ENCODE measurements at places on chromosomes 13 and 19.

DNA sequence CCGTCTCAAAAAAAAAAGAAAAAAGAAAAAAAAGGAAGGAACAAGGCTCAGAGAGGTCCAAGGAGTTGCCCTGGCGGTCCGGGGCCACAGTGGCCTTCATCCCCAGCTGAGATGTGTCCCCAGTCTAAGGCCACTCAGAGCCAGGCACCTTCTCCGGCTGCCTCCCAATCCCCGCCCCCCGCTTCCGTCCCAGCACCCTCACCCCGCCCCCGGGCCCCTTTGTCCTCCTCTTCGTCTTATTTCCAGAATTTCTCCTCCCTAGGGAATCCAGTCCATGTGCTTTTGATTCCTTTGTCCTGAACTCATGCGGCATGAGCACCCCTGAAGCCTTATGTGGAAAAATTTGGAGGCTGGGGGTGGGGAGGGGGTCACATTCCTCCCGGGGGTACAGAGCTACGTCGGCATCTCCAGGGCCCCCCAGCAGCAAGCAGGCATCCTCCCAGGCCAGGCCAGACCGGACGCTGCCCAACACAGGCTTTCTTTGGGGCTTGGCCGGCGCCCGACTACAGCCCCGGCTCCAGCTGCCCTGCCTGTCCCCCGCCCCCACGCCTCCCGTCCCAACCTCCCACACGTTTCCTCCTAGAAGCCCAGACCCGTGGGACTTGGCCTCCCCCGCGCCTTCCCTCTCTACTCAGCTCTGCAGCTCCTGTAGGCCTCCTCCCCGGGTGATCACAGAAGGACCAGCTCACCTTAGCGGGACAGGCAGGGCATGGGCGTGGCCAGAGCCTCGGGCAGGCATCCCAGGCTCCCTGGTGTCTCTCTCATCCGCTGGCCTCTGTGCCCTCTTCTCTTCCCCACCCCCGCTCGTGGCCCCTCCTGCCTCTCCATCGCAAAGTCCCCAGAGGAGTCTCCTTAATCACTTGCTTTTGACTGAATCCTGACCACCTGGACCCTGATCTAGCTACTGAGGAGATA, 17.8 kb upstream of the ADGRE5 start:
- DNase-seq = no peak

DNA sequence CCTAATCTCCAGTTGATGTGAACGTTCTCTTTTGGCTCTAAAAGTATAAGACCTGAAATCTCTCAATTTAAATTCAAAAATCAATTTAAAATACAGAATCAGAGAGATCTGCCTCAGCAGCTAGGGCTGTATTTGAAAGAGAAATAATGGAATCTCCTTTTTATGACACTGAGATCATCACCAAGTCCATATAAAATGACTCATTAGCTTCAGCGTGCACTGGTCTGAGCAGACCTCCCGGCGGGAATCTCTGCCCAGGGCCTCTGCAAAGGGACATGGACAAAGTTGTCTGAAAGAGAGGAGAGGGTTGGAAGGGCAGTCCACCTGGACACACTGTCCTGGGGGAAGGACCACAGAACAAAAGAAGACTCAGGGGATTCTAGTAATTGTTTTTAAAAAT, 855.6 kb downstream of the EFNB2 start:
- no peak for DNase-seq

DNA sequence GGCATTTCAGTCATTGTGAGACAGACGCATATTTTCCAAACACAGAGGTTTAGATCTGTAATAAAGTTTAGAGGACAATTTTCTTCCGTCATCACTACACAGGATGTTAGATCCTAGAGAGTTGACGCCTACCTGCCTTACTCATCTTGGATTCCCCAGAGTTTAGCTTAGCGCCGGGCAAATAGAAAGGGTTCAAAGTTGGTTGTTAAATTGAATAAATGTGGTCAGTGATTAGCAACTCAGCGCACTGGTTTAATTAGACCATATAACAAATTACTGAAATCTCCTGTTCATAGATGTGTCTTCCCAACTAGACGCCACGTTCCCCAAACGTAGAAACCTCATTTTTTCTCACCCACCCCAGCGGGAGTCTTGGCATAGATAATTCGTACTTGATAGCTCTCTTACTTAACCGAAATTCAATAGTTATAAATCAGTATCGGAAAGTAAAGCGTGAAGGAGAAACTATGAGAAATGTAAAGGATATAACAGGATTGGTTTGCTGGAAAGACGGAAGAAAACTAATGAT, 726 bp upstream of the UFM1 start:
- DNase-seq = peak; percentile 6

DNA sequence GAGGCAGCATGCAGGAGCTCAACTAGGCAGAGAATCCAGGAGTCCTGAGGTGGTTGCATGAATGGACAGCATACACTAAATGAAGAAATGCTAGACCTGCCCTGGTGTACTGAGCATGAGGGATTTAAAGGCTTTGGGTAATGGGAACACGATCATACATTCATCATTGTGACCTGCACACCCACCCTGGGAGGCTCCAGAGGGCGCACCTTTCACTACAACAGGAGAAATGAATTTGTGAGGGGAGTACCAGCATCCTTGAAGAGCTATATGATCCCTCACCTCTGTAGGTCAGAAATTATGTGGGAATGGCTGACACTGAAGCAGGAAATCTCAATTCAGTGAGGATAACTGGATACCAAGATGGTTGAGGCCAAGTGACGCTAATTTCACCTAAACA, 8.9 kb downstream of the KLK2 start:
- DNase-seq = no peak

DNA sequence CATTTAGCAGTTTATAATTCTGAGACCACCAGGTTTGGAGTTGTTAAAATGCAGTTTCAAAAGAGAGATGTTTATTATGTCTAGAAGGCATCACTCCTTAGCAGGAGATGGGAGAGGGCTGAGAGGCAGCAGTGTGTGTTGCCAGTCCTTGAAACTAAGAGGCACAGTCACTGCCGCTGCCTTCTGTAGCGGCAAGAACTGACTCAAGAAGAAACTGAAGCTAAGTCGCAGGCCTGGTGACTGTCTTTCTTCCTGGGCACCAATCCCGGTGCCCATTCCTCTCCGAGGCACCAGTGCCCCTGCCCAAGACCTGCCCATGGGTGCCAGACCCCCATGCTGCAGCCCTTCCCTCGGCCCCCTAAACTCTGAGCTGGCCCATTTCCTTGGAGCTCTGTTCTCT, 20.1 kb downstream of the N4BP2L1 start:
- no peak for DNase-seq

DNA sequence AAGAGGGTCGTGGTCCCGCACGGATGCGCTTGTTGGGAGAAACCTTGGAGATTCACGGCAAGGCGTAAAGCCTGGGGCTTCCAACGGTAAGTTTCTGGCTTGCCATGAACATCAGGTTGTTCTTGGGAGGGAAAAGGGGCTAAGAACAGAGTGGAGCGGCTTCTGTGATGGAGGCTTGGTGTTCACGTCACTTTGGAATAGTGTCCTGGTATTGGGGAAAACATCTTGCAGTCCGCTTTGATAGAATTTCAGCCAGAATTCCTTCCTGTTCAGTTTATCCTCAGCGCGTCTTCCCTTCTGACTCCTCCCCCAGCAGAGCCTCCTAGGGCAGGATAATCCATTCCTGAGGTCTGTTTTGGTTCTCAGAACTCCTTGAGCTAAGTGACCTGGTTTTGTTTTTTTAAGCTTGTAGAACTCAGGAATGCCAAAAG, 2.0 kb downstream of the KCTD15 start:
- DNase-seq = no peak

DNA sequence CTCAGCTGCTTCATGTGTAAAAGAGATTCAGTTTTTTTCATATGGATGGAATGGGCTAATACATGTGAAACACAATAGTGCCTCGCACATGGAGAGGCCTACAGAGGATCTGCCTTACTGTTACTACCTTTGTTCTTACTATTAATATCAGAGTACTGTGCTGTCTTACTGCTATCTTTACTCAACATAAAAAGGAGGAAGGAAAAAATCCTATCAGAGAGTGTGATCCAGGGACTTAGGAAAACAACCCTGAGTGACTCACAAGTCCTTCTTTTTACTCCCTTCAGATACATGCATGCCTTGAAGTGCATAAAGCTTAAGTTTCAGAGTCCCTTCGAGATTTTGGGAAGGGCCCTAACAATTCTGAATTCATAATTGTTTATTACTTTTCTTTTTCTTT, 136.8 kb downstream of the TBC1D4 start:
- DNase-seq = no peak

DNA sequence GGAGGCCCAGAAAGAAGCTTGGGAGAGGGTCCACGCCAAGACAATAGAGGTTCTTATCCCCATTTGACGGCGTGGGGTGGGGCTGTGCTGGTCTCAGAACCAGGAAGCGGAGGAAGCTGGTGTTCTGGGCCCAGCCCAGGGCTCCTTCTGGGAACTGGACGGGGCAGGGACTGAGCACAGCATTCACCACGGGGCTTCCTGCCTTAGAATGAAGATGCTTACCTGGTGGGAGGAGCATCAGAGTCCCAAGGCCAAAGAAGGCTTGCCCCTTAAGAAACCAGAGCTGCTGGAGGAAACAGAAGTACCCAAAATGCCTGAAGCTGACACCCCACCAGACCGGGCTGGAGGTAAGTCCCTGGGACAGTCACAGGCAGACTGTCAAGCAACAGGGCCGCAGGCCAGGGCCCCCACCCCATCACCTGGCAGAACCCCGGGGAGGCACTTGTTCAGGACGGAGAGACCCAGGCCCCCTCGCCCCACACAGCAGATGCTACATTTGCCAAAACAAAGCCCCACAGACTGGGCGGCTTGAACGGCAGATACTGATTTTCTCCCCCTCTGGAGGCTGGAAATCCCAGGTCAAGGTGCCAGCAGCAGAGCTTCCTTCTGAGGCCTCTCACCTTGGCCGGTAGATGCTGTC, 17.8 kb upstream of the IGLON5 start:
- DNase-seq = no peak

DNA sequence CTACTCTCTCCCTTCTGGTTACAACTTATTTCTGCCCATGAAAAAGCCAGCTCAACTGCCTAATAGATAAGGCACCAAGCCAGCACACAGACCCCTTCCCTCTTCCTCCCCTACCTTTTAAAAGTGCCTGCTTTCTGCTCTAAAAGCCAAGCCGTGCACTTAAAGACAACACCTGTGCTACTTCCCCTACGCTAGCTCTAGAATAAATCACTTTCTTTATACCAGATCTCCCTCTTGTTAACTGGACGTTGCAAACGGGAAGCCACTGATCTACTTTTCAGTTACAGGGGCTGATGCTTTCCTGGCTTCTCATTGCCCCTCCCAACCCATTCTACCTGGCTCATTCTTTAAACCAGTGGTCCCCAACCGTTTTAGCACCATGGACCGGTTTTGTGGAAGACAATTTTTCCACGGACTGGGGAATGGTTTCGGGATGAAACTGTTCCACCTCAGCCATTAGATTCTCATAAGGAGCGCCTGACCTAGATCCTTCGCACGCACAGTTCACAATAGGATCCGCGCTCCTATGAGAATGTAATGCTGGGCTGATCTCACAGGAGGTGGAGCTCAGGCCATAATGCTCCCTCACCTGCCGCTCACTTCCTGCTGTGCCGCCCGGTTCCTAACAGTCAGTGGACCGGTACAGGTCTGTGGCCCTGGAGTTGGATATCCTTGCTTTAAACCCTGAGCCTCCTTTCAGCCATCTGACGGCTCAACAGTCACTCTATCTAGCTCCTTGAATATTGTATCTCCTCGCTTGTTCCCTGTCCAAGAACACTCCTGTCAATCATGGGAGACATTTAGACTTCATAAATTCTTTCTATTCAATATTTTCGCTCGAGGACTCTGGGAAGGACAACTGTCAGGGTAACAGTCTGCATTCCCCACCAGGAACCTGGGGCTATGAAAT, 841 bp upstream of the ZNF223 start:
- no peak for DNase-seq

- no peak for DNase-seq
Measured at GRCh38 chr13:29292045-29292444, 303.4 kb downstream of the SLC7A1 start.

- peak; percentile 17 for DNase-seq
Measured at GRCh38 chr19:8702350-8702749, 3.8 kb upstream of the ACTL9 start.

GRCh38 chr13:40502236-40502635, 164.2 kb downstream of the FOXO1 start:
- no peak for DNase-seq
